ENCODE measurements at places on chromosomes 5 and 9.

DNA sequence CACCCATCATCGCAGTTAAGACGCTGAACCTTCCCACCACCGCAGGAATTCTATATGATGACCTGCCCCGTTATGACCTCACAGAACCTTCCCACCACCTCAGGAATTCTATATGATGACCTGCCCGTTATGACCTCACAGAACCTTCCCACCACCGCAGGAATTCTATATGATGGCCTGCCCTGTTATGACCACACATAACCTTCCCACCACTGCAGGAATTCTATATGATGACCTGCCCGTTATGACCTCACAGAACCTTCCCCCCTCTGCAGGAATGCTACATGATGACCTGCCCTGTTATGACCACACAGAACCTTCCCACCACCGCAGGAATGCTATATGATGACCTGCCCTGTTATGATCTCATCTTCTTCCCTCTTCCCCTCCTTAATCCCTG is 64.3 kb downstream of the IRX1 start:
- DNase-seq, result no peak

GRCh38 chr9:120755044-120755443 is 38.2 kb downstream of the FBXW2 start:
- no peak for DNase-seq

DNA sequence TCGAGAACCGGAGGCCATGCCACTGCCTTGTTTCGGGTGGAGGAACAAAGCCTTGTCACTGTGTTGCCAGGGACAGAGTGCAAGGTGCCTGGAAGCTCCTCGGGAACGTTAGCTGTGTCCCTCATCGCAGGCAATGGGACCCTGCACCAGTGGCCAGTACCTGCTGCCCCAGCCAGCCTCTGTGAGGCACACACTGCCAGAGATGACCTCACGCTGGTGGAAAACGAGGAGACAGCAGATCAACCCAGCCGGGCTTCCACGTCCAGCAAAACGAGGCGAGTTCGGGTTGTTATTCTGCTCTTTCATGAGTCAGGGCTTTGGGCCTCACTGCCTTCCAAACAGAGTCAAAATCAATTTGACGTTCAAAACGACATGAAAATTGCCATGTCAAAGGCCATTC is 104.1 kb downstream of the ADAMTS2 start:
- DNase-seq, result no peak

DNA sequence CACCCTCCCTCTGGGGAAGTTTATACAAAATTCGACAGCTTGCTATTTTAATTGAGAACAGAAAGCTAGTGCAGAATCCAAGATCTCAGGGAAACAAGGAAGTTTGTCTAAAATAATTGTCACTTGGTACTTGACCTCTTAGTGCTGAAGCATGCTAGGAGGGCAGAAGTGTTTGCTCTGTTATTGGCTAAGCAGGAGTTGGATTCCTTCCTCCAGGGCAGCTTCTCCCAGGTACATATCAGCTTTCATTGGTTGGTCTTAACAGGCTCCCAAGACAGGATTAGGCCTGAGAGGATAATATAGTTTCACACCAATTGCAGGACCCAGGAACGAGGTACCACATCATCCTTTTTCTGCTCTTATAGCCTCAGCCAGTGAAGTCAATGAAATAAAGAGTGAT is 432.8 kb downstream of the IRX1 start:
- DNase-seq, result no peak

GRCh38 chr5:1747079-1747802 is 52.4 kb downstream of the MRPL36 start:
- no peak for DNase-seq

- peak; percentile 38 for DNase-seq
These were observed 8.8 kb upstream of the WDR36 start for GRCh38 chr5:111083323-111083722.

DNA sequence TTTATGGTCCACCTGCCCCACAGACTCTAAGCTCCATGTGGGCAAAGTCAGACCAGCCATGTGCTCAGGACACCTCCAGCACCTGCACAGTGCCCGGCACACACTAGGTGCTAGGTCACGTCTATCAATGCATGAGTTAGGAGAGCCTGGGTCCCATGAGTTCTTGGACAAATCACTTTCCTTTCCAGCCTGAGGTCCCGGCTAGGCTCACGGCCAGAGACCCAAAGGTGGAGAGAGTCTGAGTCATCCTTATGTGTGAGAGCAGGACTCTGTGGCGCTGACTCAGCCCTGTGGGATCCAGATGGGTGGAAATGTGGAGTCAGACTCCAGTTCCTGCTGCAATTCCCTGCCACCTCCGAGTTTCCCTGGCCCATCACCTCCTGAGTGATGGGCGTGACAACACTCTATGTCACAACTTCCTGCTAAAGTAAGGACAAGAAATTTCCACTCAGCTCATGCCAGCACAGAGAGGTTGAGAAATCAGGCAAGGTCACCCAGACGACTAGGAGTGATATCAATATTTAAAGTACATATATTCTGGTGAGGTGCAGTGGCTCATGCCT is 2.5 kb upstream of the ST6GALNAC4 start:
- DNase-seq, result no peak

GRCh38 chr5:94395468-94395867 is 222.9 kb downstream of the KIAA0825 start:
- no peak for DNase-seq

- no peak for DNase-seq
These were observed at the start of gene LHFPL2 for GRCh38 chr5:78648359-78649210. TSS of gene LHFPL2 (minus strand) at chr5:78648772. CDS start at chr5:78510213, 138,559 bp downstream.

GRCh38 chr5:40623480-40624420 is 56.0 kb upstream of the PTGER4 start:
- no peak for DNase-seq

- DNase-seq, result no peak
These were observed 15.6 kb upstream of the EPB41L4A start for GRCh38 chr5:112434641-112435040.

DNA sequence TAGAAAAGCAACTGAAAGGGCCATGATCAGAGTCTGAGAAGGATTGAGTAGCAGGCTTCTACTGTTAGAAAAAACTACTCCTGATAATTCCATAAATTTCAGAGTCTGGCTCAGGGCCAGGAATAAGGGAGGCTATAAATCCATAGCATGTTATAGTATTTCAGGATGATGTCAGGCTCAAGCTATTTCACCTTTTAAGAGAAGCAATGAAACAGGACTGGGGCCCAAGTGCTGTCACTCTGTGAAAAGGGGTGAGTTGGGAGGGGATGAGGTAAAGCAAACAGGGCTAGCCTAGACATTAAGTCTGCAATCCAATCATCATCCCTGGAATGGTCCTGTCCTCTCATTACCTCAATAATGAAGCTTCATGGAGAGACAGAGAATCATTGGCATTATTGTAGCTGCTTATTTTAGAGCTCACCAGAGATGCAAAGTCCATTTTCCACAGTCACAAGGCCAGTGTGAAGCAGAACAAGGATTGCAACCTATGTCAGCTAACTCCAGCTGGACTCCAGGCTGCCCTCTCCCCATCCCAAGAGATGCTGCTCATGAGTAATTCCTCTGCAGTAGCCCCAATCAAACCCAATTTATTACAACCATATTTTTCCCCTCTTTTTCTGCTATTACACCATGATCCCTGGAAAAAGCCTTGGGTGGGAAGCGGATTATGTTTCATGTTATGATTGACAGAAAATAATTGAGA is 56.0 kb downstream of the PAPPA start:
- DNase-seq, result no peak

DNA sequence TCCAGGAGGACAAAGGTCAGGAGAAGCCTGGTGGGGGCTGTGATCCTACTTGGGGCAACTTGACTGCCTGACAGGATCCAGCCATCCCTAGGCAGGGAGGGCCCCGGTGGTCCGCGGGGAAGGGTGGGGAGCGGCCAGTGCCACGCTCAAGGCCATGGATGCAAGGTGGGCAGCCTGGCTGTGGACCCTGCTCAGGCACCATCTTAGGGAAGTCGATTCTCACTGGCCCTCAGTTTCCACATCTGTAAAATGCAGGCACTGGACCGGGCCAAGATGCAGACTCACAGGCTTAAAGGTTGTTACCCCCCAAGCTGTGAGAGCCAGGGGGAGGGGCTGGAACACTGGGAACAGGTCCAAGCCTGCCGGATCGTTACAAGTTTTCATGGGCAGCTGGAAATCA is 8.7 kb upstream of the DOLPP1 start:
- DNase-seq, result no peak

GRCh38 chr9:105064248-105065097 is 136.5 kb upstream of the ABCA1 start:
- peak; percentile 64 for DNase-seq

DNA sequence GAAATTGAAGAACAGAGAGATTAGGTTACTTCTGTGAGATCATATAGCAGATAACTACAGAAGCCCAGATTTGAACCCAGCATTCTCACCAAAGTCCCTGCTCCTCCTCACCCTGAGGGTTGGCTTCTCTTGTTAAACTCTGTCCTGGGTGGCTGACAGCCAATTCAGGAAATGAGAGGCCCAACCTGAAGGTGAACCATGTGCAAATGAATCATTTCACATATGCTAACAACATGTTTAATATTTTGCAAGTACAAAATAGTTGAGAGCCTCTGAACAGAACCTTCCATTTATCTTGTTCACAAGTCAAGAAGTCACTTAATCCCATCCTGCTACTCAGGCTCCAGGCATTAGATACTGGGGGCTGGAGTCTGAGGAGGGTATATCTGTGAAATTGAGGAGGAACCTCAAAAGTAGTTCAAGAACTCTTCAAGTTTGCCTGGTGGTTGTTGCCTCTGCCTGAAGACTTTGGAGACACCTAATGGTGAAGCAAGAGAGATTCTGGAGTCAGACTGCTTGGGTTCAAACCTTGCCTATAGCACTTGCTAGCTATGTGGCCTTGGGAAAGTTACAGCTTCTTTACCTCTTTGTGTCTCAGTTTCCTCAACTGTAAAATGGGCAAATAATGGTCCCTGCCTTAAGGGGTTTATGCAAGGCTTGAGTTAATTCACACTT is 564.0 kb downstream of the PSAT1 start:
- no peak for DNase-seq

DNA sequence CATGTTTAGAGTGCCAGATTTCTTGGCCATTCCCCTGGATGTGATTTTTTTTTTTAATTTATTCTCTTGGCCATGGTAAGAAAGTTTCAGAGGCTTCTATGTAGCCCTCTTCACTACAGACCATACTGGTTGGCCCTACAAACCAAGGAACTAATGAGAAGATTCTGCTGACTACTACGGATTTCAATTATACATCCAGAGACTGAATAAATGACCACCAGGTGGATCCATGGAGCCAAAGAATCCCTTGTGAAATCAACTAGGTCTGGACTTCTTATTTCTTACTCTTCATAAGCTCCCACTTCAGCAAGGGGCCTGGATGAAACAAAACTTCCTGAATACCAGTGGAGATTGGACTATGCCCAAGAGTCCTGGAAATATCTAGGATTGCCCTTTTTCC is 27.6 kb downstream of the ZNF622 start:
- DNase-seq, result no peak

GRCh38 chr9:113501129-113501686 is 37.7 kb downstream of the RGS3 start:
- no peak for DNase-seq

DNA sequence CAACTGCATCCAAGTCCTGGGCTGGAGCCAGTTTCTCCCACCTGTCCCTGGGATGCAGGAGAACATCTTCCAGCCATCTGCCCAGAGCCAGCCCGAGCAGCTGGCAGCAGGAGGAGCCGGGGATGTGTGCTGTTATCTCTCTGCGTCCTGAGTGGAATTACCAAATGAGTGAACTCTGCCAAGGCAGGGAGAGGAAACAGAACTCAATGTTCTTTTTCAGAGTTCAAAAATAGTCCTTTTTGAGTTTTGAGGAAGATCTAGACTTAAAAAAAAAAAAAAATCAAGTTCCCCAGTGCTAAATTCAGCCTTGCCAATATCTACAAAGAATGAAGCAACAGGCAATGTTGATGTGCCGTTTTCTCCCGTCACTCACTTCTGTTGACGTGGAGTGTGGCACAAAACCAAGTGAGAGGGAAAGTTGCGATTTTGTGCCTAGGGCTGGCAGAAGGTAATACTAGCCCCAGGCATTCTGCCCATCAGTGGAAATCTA is 56.2 kb downstream of the TMOD1 start:
- no peak for DNase-seq

GRCh38 chr5:169767938-169768337 is 130.9 kb downstream of the DOCK2 start:
- DNase-seq, result no peak

DNA sequence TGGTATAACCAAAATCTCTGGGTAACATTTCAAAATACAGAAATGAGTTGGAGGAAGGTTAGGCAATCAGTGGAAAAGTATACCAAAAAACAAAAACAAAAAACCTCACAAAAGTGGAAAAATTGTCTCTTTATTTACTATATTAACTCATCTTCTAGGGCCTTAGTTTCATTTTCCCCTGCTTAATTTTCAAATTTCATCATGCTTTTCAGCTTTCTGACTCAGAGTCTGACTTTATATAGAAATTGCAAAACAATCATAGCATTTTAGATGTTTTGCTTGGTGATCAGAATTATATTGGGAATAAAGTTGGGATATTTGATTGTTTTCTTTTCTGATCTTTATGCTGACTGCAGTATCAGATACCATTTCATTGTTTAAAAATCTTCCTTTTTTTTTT is 257.0 kb upstream of the PRR16 start:
- DNase-seq, result no peak

DNA sequence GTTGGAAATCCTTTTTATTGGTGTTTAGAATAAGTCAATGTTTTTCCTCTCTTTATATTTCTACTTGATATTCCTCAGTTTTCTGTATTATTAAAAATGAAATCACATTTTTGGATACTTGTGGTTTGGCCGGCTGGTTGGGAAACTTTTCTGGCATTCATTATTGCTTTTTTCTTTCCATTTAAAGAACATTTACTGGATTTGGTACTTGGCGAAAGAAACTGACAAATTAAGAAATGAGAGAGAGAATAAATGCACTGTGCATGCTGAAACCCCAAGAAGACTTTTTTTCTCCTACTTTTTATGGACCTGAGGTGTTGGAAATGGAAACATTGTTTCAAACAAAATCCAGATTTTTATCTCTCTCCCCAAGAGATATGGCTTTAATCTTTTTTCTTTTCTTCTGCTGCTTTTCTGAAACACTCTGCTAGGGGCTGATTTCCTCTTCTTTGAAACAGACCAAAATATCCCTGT is 128.4 kb downstream of the SNX18 start:
- no peak for DNase-seq

- peak; percentile 66 for DNase-seq
These were observed 132.5 kb downstream of the CDH18 start for GRCh38 chr5:19855453-19855852.

DNA sequence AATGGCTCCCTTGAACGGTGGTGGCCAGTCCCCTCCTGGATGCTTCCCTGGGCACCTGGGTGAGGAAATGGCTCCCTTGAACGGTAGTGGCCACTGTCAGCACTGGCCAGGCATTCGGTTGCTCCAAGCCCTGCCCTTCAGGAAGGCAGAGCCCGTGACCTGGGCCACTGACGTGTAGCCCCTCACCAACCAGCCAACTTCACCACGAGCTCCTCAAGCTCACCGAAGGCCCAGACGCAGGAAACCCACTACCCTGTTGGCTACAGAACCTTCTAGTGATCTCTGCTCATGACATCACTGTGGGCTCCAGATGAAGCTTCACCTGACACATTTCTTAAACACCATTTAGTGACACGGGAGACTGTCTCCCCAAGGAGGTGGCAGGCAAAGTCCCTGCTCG is 9.2 kb downstream of the SLC6A3 start:
- no peak for DNase-seq

Data from NCI-H1417 treated with DMSO at 0.1 percent for 48 hours (cell line).